ENCODE measurements at places on chromosomes 6 and 20.

GRCh38 chr6:109174916-109175315 is 79.6 kb downstream of the CEP57L1 start:
- DNase-seq, result no peak

GRCh38 chr20:24460712-24461111 is 8.7 kb upstream of the SYNDIG1 start:
- DNase-seq, result peak; percentile 20

DNA sequence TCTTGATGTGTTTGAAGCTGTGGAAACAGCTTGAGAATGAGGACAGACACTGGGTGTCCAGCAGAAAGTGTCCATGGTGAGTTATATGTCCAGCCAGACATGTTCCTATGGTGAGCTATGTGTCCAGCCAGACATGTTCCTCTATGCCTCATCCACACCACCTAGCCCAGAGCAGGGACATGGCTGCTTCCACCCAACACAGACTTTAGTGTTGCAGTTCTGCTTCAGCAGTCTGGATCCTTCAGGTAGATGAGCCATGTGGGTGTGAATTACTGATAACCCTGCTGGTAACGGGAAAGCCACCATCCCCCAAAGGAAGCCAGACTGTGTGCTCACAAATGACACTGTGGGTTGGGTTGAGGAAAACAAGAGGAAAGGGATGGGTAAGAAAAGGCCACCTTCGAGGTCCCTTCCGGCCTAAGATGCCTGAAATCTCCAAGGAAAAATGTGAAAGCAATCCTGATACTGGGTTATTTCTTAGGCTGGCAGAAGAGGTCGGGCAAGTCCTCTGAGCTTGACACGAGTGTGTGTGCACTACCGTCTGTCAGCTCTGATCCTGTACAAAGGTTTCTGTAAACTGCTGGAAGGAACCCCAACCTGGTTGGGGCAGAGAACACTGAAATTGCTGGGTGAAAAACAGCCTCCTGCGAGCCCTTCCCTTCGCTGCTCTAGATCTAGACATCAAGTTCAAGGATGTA is 77.8 kb downstream of the NINL start:
- DNase-seq, result no peak

GRCh38 chr6:25154034-25154596 is 125.1 kb upstream of the CARMIL1 start:
- DNase-seq, result no peak

DNA sequence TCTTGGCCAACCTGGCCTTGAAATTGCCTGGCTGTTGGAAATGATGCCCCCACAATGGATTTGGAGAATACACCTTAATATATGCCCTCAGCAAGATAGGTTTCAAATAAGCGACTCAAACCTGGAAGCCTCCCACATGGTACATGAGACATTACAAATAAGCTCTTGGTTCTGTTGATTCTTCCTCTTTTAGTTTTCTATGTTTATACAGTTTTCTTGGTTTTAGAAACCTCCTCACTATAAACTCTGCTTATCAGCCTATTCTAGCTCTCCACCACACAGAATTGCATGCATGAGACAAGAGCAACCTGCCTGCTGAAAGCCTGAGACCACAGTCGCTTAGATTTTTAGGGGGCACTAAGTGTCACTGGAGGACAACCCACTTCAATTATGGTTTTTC is 108.8 kb upstream of the PREP start:
- no peak for DNase-seq

Measured in GM23338 (cell line).